Heart right ventricle (tissue), 16 donors: ENCODE measurements at places on chromosomes 13 and 19. TPM values are rescaled to one million over a fixed set of nuclear protein-coding genes. Genes with fewer than 3 reads are reported as not detected.
A peak's percentile ranks its signal among the peaks of the same experiment; 100 is the strongest.

Gene TBXA2R
- 2.9 TPM for polyA plus RNA-seq

Gene ELSPBP1
- not detected for polyA plus RNA-seq

Gene LRRC63
- polyA plus RNA-seq: 0.15 TPM

GRCh38 chr19:45778010-45778661 lies 4.2 kb downstream of the DMPK start:
- H3K4me3 ChIP-seq: no peak overlapping the region
- peaks cover 8% of the 10 kb centered on the region for H3K4me1 ChIP-seq
- H3K36me3 ChIP-seq: peaks cover 51% of the 10 kb centered on the region
- no peak for DNase-seq
- no peak overlapping the region for H3K27ac ChIP-seq

DNA sequence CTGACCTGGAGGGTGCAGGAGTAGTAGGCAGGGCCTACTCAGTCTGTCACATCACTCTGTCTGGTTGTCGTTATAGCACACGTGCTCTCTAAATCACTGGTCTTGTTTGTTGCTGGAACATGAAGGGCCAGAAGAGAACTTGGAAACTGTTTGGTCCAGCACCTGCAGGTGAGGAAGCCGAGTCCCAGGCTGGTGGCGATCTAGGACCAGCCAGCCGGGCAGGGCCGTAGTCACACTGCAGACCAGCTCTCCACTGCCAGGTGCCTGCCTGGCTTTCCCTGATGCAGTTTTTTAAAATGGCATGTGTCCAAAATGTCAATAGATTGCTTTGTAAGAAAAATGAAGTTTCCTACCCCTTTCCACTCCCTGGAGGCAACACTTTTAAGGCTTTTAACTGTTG lies 53.7 kb downstream of the GGACT start:
- H3K27me3 ChIP-seq: no peaks in the 10 kb centered on the region
- no peak overlapping the region for H3K27ac ChIP-seq
- no peaks in the 10 kb centered on the region for H3K36me3 ChIP-seq
- DNase-seq: no peak
- no peak overlapping the region for H3K4me3 ChIP-seq
- no peaks in the 10 kb centered on the region for H3K4me1 ChIP-seq

DNA sequence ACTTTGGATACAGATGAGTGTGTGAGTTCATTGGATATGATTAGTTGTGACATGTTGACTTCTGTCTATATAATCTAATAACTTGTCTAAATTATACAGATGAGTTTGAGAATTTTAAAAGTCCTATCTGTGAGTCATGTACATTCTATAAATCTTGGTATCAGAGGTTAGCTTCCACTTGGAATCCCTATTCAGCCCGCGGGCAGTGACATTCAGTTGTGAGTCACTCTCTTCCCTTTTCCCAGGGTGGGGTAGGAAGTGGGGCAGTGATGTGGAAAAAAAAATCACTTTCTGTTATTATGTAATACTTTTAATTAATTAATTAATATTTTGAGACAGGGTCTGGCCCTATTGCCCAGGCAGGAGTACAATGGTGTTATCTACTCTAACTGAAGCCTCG lies 33.0 kb upstream of the ZNF808 start:
- no peaks in the 10 kb centered on the region for H3K36me3 ChIP-seq
- H3K27ac ChIP-seq: no peak overlapping the region
- no peaks in the 10 kb centered on the region for H3K4me1 ChIP-seq
- no peak for DNase-seq
- H3K4me3 ChIP-seq: no peak overlapping the region

GRCh38 chr13:64992314-64992713 lies 2237.8 kb downstream of the PCDH9 start:
- H3K4me1 ChIP-seq: no peaks in the 10 kb centered on the region
- H3K36me3 ChIP-seq: no peaks in the 10 kb centered on the region
- H3K27ac ChIP-seq: no peak overlapping the region
- no peaks in the 10 kb centered on the region for H3K27me3 ChIP-seq

- H3K27me3 ChIP-seq: no peaks in the 10 kb centered on the region
- peaks cover 13% of the 10 kb centered on the region for H3K36me3 ChIP-seq
- H3K4me3 ChIP-seq: no peak overlapping the region
- peaks cover 8% of the 10 kb centered on the region for H3K4me1 ChIP-seq
- H3K27ac ChIP-seq: no peak overlapping the region
Observed at GRCh38 chr19:50003810-50004419, 21.3 kb downstream of the VRK3 start.

GRCh38 chr13:21175656-21176214 lies 617 bp downstream of the SKA3 start:
- no peaks in the 10 kb centered on the region for H3K27me3 ChIP-seq
- no peaks in the 10 kb centered on the region for H3K36me3 ChIP-seq
- no peak for DNase-seq
- H3K4me1 ChIP-seq: peaks cover 9% of the 10 kb centered on the region

GRCh38 chr13:25887962-25888655 lies 163.7 kb downstream of the SHISA2 start:
- no peak for DNase-seq
- no peak overlapping the region for H3K4me3 ChIP-seq
- H3K36me3 ChIP-seq: no peaks in the 10 kb centered on the region
- no peaks in the 10 kb centered on the region for H3K4me1 ChIP-seq
- H3K27me3 ChIP-seq: no peaks in the 10 kb centered on the region

DNA sequence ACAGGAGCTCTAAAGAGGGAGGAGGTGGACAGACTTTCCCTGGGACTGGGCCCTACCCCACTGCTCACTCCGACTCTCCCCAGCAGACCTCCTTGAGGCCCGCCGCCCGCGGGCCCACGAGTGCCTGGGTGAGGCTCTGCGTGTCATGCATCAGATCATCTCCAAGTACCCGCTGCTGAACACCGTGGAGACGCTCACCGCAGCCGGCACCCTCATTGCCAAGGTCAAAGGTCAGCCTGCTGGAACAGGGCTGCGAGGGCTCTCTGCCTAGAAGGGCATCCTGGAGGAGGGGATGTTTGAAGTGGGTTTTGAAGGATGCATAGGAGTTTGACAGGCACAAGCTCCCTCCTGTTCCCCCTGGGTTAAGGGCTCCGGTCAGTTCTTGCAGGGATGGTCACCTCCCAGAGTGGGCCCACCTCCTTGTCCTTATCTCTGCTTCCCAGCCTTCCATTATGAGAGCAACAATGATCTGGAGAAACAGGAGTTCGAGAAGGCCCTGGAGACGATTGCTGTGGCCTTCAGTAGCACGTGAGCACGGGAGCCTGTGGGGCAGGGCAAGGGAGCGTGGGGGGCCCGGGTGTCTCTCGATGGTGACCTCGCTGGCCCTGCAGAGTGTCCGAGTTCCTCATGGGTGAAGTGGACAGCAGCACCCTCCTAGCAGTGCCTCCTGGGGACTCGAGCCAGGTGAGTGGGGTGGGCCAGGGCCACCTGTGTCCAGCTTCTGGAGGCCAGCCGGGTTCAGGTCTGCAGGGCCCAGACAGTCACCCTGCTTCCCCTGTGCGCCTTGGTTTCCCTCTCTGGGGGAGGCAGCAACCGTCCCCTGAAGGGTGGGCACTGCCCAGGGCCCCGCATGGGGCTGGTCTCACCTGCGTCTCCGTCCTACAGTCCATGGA lies 6.3 kb downstream of the ARHGAP45 start:
- peaks cover 10% of the 10 kb centered on the region for H3K4me1 ChIP-seq
- no peak for DNase-seq
- no peak overlapping the region for H3K4me3 ChIP-seq
- no peaks in the 10 kb centered on the region for H3K36me3 ChIP-seq

GRCh38 chr13:30978981-30979956 lies 46.8 kb downstream of the TEX26 start:
- no peak overlapping the region for H3K4me3 ChIP-seq
- H3K27ac ChIP-seq: no peak overlapping the region
- DNase-seq: peak; percentile 28
- peaks cover 6% of the 10 kb centered on the region for H3K4me1 ChIP-seq
- H3K36me3 ChIP-seq: no peaks in the 10 kb centered on the region

GRCh38 chr13:109836629-109837607 lies 50.5 kb upstream of the IRS2 start:
- H3K27me3 ChIP-seq: peaks cover 5% of the 10 kb centered on the region
- no peaks in the 10 kb centered on the region for H3K4me1 ChIP-seq
- no peaks in the 10 kb centered on the region for H3K36me3 ChIP-seq
- no peak for DNase-seq
- no peak overlapping the region for H3K27ac ChIP-seq

DNA sequence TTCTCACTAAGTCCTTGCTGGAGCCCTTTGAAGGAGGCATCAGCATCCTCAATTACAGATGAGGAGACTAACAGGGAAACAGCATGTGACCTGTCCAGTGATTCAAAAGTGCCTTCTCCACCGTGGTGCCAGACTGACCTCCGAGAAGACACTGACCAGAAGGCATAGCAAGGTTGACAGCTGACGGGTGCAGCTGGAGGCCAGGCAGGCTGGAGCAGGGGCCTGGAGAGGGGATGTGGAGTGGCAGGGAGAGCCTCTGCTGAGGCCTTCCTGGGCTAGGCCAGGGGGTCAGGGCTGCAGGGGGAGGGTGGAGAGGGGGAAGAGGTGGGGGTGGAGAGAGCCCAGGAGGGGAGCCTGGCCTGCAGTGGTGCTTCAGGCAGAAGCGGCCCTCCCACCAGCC lies 66.3 kb downstream of the KCTD15 start:
- H3K4me3 ChIP-seq: no peak overlapping the region
- H3K4me1 ChIP-seq: peaks cover under 1% of the 10 kb centered on the region
- H3K36me3 ChIP-seq: no peaks in the 10 kb centered on the region
- H3K27me3 ChIP-seq: no peaks in the 10 kb centered on the region
- H3K27ac ChIP-seq: no peak overlapping the region

GRCh38 chr13:85432881-85433280 lies 366.3 kb downstream of the SLITRK6 start:
- no peaks in the 10 kb centered on the region for H3K4me1 ChIP-seq
- no peak overlapping the region for H3K27ac ChIP-seq
- no peak for DNase-seq
- H3K27me3 ChIP-seq: no peaks in the 10 kb centered on the region

DNA sequence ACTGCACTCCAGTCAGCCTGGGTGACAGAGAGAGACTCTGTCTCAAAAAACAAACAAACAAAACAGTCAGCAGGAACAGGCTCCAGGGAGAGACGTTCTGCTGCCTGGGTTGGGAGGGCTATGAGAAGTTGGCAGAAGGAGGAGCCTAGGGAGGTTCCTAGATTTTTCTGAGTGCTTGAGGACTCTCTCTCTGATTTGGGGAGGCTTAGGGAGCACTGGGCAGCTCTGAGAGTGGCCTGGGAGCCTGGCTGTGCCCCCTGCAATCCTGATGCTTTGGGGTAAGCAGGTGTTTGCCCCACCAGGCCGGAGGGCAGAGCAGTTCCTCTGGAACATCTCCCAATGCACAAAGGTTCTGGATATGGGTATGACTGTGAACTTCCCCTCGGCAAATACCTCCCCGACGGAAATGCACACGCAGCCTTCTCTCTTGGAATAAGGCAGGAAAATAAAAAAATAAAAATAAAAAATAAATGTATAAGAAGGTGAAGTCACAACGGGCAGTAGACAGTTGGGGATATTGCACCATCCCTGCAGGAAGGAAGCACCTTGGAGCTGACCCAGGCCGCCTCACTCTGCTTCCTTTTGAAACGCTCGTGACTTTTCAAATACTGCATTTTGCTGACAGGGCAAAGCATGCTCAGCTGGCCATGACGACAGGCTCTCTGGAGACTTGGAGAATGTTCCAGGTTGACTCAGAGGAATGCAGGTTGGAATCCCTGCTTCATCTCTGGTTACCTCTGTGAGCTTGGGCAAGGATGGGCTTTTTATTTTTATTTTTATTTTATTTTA lies 26.5 kb upstream of the HOMER3 start:
- peaks cover 18% of the 10 kb centered on the region for H3K4me1 ChIP-seq
- H3K4me3 ChIP-seq: no peak overlapping the region
- no peaks in the 10 kb centered on the region for H3K36me3 ChIP-seq
- peaks cover 5% of the 10 kb centered on the region for H3K27me3 ChIP-seq
- peak; percentile 65 for DNase-seq
